ENCODE measurements at places on chromosomes 5 and 9. TPM values are rescaled to one million over a fixed set of nuclear protein-coding genes. Genes with fewer than 3 reads are reported as not detected.

SH3RF2 gene
- total RNA-seq: 0.18 TPM

FYB1 gene
- 100 TPM for total RNA-seq

SLC6A3 gene
- not detected for total RNA-seq

CFAP90 gene
- not detected for total RNA-seq

EGFL7 gene
- total RNA-seq: 2.5 TPM

SEC61B gene
- 184 TPM for total RNA-seq

All from activated T-helper 1 cell treated with anti-CD3 and anti-CD28 coated beads, Interleukin-12 subunit alpha, Interleukin-12 subunit beta, Interleukin-2, Interleukin-4 antibody, amounts not matched to agents 30 ng/mL and 10 ng/mL and 1 ng/mL, durations not matched to agents 14 hours and 24 hours and 36 hours (primary cell).